Breast epithelium (tissue), 4 donors: ENCODE measurements at places on chromosomes 16 and 17. TPM values are rescaled to one million over a fixed set of nuclear protein-coding genes. Genes with fewer than 3 reads are reported as not detected.

The KRTAP9-9 gene
- total RNA-seq: not detected

The CDT1 gene
- 3.2 TPM for total RNA-seq

- DNase-seq: no peak
Observed at GRCh38 chr16:65547772-65548446, 426.0 kb upstream of the CDH11 start.

- no peak for DNase-seq
Observed at GRCh38 chr16:19119564-19119963, 5.8 kb downstream of the ITPRIPL2 start.

The TNK1 gene
- total RNA-seq: 1.1 TPM

The CPHXL gene
- not detected for total RNA-seq

GRCh38 chr17:59373882-59374495 lies 42.5 kb downstream of the YPEL2 start:
- DNase-seq: no peak

GRCh38 chr17:63984236-63984635 lies 11.5 kb upstream of the SCN4A start:
- DNase-seq: no peak

- no peak for DNase-seq
Observed at GRCh38 chr17:60524463-60525327, 1.3 kb downstream of the APPBP2 start.

DNA sequence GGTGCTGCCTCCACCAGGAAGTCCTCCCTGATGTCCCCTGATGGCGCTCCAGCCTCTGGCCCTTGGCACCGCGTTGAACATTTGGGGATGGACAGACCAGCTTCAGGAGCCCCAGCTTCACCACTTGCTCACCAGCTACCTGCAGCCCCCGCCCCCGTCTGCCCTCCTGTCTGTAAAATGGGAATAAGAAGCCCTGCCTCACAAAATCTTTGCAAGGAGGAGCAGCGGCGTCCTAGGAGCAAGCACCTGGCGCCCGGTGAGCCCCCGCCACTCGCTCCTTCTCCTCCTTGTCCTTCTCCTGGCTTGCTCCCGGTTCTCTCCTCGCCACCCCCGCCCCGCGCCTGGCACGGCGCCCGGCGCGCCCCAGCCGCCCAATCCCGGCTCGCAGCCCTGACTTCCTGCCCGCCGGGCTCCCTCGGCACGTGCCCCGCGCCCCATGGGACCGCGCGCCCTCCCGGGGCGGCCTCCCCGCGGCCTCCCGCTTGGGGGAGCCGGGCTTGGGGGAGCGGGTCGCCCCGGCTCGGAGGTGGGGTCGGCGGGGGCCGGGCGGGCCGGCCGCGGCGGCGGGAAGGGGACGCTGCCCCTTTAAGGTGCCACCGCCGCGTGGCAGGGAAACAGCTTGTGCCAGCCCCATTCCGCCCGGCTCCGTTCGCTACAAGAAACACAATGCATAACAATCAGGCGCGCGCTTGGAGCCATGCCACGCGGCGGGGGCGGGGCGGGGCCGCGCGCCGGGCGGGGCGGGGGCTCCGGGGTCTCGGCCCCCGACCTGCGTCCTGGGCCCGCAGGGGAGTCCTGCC lies 9.1 kb upstream of the PPP1R1B start:
- DNase-seq: peak; percentile 59

- DNase-seq: no peak
Observed at GRCh38 chr16:88569614-88569984, 604 bp upstream of the ZC3H18 start.

GRCh38 chr16:54942353-54942943 lies 11.8 kb downstream of the IRX5 start:
- no peak for DNase-seq
